ENCODE measurements at places on chromosomes 1 and 21.
A peak's percentile ranks its signal among the peaks of the same experiment; 100 is the strongest.

GRCh38 chr21:32549886-32550285 lies 35.4 kb downstream of the TCP10L start:
- no peak for DNase-seq

- no peak for DNase-seq
Measured at GRCh38 chr21:44815225-44815624, 2.6 kb downstream of the SUMO3 start.

DNA sequence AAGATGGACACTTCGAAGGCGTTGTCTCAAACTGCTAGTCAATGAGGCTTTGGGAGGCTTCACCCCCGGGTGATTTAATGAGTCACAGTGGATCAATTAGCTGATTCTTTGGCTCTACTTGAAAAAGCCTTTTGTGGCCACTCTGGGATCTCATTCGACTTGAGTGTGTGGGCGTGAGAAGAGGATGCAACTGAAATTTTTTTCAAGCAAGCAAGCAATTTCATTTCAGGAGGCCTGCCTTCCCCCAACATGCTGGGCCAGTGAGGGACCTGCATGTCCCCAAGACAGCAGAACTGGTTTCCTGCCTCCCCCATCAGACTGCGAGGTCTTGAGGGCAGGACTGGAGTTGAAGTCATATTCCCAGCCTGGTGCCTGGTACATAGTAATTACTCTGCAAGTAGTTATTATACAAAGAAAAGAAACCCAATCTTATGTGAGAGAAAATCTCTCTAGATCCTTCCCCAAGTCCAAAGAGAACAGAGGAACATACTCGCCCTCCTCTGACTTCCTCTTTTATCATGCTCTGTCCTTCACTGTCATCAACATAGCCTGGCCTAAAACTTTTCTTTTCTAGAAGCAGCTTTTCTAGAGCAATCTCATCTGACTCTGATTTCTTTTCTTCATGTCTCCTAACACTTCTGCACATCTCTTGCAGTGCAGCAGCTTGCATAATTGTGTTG lies 22.7 kb downstream of the SYT6 start:
- no peak for DNase-seq

DNA sequence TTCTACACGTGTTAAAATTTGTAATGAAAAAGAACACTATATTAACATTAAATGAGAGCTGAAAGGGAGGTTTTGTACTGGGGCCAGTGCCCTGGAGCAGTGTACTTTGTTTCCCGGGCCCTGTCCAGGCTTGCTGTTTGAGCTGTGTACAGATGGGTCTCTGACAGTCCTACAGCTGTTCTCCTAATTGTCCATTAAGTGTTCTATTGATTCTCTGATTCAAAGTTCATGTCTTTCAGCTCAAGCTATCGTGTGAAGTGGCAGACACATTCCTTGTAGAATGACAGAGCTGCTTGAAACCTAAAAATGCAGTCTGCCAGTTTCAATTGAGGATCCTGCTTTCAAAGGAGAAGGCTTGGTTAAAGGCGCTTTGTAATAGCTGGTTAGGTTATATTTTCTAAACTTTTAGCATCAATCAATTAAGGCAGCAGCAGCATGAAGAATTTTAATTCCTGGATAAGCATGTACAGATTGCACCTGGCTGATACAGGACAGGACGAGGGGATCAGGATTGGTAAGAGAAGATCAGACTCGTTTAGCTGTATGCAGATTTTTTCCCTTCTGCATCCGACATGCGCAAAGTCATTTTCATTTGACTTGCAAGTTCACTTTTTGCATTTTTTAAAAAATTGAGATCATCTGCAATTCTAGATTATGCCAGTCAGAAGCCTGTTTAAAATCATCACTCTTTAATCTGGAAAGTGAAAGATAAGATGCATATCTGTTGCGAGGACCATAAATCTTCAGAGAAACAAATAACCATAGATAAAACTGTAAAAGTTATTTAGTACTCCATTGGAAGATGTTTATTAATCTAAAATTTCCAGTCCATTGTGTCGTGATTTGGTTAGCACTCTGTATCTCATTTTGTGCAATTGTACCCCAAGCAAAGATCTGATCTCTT lies 98.5 kb downstream of the ATG4C start:
- no peak for DNase-seq

- DNase-seq, result no peak
Measured at GRCh38 chr21:39601187-39601928, 11.4 kb upstream of the B3GALT5 start.

DNA sequence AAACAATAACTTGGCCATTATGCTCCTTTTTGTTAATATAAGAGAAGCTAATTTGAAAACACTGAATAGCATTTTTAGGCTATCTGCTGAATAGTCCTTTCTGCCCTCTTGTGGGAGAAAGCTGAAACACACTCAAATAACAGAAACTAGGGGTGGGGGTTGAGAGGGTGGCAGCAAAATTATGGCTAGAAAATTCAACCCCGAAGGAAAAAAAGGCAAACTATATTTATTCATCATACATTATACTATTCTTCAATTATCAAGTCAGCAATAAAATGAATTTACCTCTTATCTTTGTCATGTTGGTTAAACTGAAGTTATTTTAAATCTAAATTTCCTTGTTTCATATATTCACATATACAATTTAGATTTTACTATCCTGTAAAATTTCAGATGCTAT lies 255.9 kb downstream of the FAF1 start:
- DNase-seq, result peak; percentile 6

- DNase-seq, result no peak
Measured at GRCh38 chr1:108049178-108049819, 84.3 kb upstream of the VAV3 start.

GRCh38 chr1:160367516-160367900 lies 637 bp downstream of the NHLH1 start:
- DNase-seq, result no peak

Measured in HFF-Myc (cell line).